Activated T-helper 1 cell treated with anti-CD3 and anti-CD28 coated beads, Interleukin-2, amount 50 U/mL, for 16 hours (primary cell): ENCODE measurements at places on chromosomes 4 and X.

GRCh38 chrX:47247206-47247998 is 14.6 kb downstream of the USP11 start:
- DNase-seq, result no peak

DNA sequence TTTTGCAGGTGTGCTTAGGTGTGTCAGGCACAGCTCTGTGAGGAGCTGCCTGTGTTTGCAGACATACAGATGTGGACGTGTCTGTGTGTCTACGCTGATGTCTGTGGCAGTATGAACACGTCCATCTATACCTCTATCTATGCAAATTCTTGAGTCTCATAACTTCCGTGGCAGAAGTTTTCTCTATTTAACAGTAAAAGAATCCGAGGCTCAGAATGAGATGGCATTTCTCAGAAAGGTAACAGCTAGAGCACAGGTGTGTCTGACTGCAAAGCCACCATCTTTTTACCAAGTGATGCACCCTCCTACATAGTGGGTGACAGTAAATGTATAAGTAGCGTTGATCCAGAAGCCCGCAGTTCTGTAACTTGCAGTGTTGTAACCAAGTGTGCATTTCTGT is 39.9 kb upstream of the CYP4V2 start:
- no peak for DNase-seq

DNA sequence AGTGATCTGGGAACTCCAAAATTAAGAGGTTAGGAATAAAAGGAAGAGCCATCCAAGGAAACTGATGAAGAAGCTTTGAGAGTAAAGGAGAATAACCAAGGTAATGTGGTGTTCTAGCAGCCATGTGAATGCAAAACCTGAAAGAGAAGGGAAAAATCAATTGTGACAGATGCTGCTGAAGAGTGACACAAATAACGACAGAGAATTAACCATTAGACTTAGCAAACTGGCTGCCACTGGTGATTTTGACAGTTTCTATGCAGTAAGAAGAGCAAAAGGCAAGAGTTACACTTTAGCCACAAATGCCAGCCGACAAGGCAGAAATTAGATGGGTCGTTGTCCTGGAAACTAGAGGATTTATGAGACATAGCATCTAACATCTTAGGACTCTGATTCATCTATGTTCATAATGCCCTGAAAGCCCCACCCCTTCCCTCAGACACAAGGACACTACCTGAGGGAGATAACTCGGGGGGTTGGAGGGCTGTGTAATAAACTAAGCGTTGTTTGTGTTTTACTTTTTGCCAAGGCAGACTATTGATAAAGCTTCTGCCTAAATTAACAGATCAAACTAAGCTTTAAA is 13.0 kb upstream of the TMEM144 start:
- no peak for DNase-seq

DNA sequence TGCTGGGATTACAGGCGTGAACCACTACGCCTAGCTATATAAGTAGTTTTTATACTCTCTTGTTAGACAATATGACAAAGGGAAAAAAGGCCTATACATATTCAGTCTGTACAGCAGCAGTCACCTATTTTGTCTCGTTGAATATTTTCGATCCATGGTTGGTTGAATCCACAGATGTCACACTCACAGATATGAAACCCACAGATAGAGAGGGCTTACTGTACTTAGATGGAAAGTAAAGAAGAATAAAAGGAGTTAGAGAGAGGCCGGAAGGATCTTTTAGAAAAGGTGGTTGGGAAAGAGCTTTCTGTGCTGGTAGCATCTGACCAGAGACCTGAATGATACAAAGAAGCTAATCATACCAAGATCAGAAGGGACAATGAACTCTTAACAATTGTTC is 38.3 kb upstream of the SPINK2 start:
- no peak for DNase-seq

DNA sequence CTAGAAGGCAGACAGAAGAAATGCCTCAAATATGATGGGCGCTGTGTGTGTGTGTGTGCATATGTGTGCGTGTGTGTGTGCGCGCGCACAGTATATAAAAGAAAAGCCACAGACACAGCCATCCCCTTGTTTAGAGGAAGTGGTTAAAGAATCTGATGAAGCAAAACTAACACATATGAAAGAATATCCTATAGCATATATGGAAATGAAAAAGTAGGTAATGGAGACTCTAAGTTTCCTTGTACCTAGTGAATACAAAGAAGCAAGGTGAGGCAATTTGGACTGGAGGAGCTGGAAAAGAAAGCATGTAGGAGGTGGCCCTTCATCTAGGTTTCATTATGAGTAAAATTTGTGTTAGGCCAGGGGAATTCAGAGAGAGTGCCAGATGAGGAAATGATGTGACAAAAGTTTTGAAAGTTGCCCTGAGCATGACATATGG is 58.6 kb upstream of the MCF2 start:
- DNase-seq, result no peak

DNA sequence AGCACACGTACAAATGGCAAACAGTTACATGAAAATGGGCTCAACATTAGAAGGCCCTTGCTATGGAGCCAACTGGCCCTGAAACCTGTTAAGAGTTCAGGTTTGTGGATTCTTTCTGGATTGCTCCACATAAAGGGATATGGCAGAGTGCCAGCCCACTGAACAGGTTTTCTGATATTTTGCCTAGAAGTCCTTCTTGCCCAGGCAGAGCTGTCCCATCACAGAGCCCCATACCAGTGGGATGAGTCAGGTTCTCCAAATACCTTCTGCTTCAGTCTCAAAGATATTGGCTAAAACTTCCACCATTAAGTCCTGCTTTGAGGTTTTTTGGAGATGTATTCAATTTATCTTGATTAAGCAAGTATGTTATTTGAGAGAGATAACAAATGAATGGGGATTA is 146.8 kb upstream of the IL1RAPL2 start:
- no peak for DNase-seq

GRCh38 chr4:66766557-66766956 is 778.7 kb downstream of the CENPC start:
- DNase-seq, result no peak

GRCh38 chr4:79598801-79599200 is 190.8 kb upstream of the GK2 start:
- no peak for DNase-seq

- no peak for DNase-seq
Measured at GRCh38 chrX:44282753-44283152, 60.7 kb downstream of the EFHC2 start.

DNA sequence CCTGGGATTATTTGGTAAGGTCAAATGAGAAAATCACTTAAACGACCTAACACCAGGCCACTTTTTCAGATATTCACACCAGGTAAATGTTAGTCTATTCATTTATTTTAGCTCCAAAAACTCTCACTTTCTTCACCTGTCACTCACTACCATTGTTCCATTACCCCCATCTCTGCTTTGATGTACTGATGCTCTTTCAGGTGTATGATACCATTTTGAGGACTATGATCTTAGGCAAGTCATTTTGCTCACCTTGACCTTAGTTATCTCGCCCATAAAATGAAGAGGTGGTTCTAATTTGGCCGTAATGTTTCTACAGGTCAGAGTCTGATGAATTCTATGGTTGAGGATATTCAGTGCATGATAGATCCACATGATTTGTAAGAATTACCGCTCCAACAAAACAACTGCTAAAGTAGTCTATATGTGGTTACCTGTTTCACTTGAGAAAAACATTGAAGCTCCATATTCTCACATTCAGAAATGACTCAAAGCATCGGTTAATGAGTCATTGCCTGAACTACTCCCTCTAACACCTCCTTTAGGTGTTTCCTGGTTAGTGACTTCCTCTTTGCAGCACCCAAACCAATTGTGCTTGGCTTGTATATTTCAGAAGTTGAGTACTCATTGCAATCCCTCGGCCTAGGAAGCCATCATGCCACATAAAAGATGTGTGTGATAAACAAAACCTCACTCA is 4.5 kb downstream of the DTHD1 start:
- peak; percentile 32 for DNase-seq

DNA sequence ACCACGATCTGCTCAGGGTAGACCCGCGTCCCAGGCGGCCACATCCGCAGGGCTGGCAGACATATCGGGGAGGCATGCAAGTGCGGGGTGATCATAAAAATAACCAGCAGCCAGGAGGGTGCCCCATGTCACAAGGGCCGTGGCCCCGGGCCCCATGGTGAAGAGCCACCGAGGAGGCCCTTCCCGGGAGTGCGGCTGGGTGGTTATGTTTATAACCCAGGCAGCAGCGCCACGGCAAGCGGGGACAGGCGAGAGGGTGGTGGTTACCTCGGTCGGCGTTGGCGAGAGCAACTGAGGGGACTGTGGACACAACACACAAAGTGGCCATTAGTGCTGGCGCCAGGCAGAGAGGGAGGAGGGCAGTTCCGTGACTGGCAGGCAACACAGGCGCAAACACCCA is 92.7 kb upstream of the AFAP1 start:
- no peak for DNase-seq

DNA sequence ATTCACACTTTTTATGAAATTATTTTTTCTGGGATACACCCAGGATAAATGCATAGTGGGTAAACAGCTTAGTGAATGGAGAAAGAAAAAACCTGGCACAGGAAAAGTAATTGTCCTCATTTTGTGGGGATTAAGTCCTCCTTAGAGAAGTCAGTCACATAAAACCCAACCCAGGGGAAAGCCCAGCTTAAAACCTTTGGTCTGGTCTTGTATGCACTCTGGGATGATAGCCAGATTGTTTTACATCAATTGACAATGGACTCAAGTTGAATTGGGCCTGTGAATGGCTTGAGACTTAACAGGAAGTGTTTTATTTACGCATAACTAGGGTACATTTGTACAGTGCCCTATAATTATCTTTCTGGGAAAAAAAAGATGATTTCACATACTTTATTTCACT is 561.3 kb upstream of the GRIA3 start:
- no peak for DNase-seq

DNA sequence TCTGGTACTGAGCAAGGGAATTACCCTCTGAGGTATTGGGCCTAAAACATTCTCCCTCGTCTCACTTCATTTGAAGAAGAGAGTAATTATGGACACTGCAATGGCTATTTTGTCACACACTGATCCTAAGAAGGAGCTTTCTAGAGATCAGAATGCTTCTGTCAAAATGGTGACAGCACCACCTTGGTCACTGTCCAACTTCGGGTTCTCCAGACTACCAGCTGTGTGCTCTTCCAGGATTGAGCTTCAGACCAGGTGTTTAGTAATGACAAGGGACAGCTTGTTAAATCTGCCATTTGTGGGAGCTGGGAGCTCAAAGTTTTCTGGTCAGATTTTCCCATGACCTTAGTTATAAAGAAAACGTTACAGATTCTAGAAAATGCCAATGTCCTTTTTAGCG is 105.4 kb downstream of the POLA1 start:
- DNase-seq, result no peak

DNA sequence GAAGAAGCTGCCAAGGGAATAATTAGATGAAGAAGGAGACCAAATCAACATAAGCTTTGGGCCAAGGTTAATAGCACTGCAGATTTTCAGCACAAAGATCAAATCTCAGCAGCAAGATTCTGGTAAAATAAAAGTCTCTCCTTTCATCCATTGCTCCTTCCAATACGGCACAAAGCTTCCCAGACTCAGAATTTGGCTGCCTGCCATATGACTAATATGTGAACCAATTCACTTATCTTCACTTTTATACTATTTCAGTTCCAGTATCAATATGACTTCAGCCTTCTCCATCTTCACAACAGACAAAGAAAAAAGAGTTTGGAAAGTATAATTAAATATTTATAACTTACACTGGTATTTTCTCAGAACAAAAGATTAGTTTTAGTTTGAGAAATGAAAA is 978.3 kb upstream of the GRID2 start:
- no peak for DNase-seq

- DNase-seq, result no peak
Measured at GRCh38 chr4:92953462-92953861, 649.7 kb downstream of the GRID2 start.

DNA sequence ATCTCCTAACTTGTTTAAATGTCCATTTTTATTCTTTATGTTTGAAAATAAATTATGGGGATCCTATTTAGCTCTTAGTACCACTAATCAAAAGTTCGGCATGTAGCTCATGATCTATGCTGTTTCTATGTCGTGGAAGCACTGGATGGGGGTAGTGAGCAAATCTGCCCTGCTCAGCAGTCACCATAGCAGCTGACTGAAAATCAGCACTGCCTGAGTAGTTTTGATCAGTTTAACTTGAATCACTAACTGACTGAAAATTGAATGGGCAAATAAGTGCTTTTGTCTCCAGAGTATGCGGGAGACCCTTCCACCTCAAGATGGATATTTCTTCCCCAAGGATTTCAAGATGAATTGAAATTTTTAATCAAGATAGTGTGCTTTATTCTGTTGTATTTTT is 27.6 kb downstream of the NUDT6 start:
- DNase-seq, result no peak

GRCh38 chr4:106056914-106057313 is 161.6 kb downstream of the NPNT start:
- no peak for DNase-seq

DNA sequence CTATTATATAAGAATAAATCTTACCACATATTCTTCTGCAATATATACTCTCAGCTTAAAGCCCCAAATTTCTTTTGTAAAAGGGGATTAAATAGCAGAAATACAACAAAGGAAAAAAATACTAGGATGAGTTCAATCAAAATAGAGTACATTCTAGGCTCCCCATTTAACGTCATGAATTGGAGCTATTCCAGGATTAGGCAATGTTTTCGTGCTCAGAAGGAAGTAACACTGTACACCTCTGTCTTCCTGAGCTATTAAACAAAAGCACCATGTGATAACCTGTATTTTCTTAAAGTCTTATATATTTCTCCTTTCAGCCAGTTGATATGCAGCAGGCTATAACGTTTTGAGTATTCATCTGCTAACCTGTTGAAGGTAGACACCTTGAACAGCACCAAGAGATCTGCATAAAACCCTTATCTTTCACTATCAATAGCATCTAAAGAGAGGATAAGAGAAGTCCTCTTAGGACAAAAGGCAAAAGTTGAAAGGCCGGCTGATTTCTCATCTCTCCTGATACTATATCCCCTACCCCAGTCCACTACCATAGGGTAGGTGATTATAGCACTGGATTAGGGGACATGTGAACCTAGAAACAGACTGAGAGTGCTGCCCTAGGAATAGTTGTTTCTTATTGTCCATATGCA is 31.5 kb downstream of the TEC start:
- DNase-seq, result no peak

DNA sequence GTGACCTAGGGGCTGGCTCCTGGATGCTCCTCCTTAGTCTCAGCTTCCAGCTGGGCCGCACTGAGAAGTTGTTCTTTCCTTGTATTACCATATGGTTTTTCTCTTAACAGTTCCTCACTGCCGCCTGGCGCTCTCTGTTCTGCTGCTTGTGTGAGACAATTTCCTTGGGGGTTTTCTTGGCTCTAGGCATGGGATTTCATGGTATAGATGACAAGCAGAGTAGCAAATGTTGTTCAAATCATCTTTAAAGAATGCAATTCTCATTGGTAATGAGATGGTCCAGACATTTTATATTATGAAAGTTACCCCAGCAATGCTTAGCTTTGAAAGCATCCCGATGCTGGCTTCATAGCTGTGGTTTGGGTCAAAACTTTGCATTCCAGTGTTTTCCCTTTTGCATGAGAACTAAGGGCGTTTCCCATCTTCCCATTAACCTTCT is 37.6 kb downstream of the SEPTIN11 start:
- DNase-seq, result no peak

GRCh38 chr4:115361781-115362180 is 248.4 kb upstream of the NDST4 start:
- no peak for DNase-seq

GRCh38 chr4:107978716-107979451 is 10.8 kb upstream of the HADH start:
- DNase-seq, result no peak

GRCh38 chr4:124785645-124786044 is 73.1 kb upstream of the ANKRD50 start:
- DNase-seq, result no peak

GRCh38 chr4:7197910-7198309 is 5.6 kb downstream of the SORCS2 start:
- no peak for DNase-seq

GRCh38 chrX:121151293-121151692 is 103.9 kb downstream of the GLUD2 start:
- no peak for DNase-seq
